ENCODE measurements at places on chromosomes 2 and 18.

DNA sequence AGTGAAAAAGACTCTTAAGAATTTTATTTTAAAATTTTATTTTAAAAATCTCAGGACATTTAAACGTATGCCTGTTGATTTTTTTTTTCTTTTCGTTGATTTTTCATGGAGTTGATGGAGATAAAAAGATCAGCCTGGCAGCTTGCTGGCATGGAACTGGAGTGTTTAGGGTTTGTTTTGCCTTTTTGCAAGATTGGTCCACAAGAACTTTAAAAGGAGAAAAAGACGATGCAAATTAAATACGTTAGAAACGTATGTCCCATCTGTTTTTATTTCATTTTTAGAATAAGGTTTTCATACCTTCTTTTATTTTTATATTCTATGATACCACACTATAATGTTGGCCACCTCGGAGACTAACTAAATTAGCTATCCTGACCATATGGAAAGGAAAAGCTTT is 254.9 kb downstream of the ARHGAP15 start:
- DNase-seq: no peak

- DNase-seq: peak; percentile 63
These were observed 172.8 kb downstream of the CD226 start for GRCh38 chr18:69774831-69775230.

- DNase-seq: peak; percentile 25
These were observed 126.6 kb upstream of the PPP1CB start for GRCh38 chr2:28624793-28625701.

- DNase-seq: no peak
These were observed 131.0 kb downstream of the PAX3 start for GRCh38 chr2:222167762-222168161.

DNA sequence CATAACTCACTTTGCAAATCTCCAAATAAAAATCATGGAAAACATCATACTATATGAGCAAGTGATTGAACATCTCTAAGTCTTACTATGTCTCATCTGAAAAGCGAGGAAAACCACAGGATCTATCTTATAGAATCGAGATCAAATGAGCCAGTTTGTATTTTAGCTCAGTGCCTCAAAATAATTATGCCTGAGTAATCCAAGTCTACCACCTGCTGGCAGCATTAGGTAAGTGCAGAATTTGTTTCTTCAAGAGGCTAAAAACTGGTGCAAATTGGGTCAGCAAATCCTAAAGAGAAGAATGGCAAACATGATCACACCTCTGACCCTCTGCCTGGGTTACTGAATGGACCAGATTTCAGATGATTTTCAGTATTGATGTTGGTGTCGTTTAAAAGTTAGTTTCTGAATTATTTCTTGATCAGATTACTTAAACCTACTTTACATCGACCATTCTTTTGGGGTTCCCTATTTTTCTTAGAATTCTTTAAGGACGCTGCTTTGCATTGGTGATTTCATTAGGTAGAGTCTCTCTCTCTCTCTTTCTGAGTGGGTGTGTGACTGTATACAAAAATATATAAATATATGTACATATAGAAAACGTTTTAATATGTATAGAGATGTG is 12.7 kb upstream of the FHOD3 start:
- peak; percentile 79 for DNase-seq

DNA sequence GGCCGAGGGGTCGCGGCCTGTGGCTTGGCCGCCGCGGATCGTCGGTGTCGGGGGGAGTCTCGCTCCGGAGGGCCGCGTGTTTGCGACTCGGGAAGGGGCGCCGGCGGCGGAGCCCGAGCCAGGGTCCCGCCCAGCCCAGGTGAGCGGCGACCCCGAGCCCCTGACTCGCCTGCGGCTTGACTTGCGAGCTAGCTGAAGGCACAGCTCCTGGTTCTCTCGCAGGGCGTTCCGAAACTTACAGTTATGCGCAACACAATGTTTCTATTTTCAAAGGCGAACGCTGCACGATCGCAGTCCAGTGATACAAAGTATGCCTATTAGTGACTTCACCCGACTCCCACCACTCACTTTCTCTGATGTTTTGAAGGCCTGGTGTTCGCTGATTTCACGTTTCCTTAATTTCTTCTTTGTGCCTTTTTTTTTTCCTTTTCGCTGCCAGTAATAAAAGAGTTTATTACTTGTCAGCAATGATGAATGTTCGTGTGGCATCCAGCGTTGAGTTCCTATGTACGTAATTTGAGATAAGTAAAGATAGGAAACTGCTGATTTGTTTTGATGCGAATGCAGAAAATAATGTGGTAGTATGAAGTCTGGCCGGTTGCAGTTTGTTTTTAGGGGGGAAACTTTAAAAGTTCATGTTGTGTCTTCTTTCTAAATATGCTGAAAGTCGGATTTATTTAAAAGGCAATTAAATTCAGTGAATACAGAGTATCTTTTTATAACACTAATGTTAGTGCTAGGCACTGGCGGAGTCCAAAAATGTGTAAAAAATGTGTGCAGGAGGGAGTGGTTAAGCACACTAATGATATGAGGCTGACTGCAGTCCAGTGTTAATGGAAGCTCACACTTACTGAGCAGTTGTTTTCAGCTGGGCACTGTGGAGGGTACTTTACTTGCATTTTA is 706 bp downstream of the UBXN2A start:
- peak; percentile 67 for DNase-seq

- no peak for DNase-seq
These were observed 236.5 kb downstream of the DSEL start for GRCh38 chr18:67279988-67280387.

DNA sequence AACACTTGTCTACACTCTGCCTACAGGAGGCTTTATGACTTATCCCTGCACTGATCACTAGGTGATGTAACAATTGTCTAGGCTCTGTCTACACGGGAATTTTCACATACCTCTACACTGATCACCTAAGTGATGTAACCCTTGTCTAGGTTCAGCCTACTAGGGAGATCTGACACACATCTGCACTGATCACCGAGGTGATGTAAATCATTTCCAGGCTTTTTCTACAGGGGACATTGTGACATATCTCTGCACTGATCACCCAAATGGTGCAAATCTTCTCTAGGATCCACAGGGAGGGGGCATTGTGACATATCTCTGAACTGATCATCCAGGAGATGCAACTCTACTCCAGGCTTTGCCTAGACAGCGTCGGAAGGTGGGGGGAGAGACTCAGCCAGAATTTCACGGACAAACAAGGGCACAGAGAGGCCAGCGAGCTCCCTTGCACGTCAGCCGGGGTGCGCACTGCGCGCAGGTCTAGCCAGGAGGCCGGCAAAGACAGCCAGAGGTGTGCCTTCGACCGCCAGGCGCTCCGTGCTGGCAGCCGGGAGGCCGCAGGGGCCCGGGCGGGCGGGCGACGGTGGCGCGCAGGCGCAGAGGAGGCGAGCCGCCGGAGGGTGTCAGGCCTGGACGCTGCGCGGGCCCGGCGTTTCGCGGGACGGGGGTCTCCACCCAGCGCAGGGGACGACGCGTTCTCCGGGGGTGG is 46.9 kb upstream of the USP14 start:
- DNase-seq: peak; percentile 80

- DNase-seq: no peak
These were observed 643.0 kb upstream of the FAM98A start for GRCh38 chr2:34241905-34242762.

GRCh38 chr2:235139956-235140800 is 188.4 kb downstream of the SH3BP4 start:
- no peak for DNase-seq

DNA sequence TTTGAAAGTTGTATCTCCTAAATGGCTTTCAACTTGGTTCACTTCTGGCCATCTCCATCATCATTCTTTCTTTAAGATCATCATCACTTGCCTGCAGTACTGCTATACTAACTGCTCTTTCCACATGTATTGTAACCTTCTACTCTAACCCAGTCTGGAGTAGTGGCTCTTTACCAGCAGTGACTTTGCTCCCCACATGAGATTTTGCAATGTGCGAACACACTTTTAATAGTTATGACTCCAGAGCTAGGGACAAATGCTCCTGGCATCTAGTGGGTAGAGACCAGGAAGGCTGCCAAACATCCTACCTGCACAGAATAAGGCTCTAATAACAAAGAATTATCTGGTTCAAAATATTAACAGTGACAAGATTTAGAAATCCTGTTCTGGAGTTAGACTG is 243.8 kb downstream of the XIRP2 start:
- DNase-seq: no peak

DNA sequence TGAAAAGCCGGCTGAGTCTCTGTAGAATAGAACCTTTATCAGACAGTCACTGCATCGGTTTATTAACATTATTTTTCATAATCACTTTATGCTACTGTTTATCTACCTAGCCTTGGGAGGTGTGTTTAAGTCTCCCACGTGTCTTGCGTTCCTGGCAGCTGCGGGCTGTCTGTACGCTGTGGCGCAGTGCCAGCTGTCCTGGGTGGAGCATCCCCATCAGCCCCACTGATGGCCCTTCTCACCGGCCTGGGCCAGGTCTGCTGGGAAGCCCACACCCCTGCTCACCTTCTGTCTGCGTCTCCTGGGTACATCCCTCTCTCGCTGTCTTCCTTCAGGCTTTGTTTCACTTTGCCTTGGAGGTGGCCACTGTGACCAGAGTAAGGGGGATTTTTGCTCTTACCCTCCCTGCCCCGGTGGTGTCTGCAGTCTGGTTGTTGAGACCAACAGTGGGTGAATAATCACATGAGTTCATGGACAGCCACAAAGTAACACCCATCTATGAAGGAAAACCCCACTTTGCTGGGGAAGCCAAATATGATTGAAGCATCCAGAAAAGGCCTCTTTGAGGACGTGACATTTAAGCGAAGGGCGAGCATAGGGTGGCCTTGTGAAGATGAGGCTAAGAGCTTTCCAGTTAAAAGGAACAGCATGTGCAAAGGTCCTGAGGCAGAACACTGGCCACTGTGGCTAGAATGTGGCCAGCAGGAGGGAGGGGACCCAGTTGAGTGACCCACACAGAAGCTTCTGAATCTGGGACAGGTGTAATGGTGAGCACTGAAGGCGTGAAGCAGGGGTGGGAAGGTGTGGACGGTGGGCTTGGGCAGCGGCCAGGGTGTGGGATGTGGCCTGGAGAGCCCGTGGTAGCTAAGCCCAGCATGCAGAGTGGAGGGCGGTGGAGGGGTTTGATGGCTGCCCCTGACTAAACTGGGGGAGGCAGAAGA is 41.7 kb downstream of the RAMP1 start:
- DNase-seq: no peak

- DNase-seq: peak; percentile 90
These were observed 34.8 kb upstream of the MYO3B start for GRCh38 chr2:170143045-170143717.

DNA sequence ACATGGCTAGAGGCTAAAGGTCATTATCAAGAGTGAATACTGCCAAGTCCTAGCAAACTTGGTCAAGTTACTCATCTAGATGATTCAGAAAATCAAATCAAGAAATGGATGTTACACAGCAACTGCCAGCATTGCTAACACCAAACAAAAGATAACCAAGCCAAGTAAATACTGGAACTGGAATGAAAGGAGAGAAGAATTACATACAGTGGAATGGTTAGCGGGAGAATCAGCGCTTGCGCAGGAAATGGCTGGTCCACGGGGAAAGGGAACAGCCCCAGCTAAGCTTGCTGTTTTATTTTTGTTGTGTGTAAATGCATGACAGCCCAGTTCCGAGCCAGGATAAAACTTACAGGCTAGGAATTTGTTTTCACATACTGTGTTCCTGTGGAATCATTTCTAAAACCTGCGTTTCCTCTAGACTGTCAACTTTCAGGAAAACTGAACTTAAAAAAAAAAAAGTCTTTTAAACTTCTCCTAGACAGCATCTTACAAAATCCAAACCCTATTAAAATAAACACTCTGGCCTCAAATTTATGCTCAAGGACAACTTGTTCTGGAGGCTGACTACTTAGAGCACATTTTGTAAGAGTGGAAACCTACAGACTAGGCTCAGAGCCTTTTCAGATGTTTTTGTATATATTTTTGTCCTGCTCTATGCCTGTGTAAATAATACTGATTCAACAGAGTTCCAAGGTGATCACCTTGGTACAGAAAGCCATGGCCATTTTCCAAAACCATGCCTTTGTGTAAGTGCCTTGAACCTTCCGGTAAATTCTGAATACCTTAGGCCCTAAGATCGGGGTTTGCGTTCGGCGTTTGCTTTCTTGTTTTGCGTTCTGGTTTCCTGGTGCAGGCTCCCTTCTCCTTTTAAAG is 30.7 kb upstream of the TXNDC2 start:
- DNase-seq: no peak

DNA sequence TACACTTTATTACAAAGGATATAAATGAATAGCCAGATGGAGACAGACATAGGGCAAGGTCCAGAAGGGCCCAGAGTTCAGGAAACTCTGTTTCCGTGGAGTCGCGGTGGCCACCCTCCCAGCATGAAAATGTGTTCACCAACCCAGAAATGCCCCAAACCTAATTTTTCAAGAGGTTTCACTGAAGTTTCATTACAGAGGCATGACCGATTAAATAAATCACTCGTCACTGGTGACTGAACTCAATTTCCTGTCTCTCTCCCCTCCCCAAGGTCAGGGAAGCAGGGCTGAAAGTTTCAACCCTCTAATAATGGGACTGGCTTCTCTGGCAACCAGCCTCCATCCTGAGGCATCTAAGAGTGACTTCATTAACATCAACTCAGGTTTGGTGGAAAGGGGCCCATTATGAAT is 22.4 kb downstream of the USP40 start:
- no peak for DNase-seq

GRCh38 chr2:98585386-98585785 is 22.9 kb downstream of the COA5 start:
- no peak for DNase-seq

DNA sequence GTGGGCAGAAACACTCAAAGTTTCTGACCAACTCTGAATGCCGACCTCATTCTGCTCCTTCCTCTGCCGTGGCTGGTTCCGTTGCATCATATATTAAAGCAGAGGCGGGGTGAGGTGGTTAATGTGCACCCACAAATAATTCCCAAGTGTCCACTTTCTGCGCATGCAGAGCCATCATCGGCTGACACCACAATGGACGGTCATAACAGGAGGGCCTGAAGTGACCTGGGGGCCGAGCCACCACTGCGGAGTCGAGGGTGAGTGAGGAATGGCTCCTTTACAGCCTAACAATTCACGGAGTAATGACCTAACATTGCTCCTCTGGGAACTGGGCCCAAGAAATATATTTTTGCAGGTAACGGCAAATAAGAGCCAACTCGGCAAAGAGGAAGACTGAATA is 32.9 kb upstream of the GLI2 start:
- no peak for DNase-seq

GRCh38 chr2:46193855-46194254 is 103.4 kb upstream of the EPAS1 start:
- no peak for DNase-seq

GRCh38 chr18:9661564-9661963 is 46.5 kb upstream of the RAB31 start:
- DNase-seq: peak; percentile 7

GRCh38 chr2:32977228-32977758 is 30.5 kb downstream of the LTBP1 start:
- peak; percentile 90 for DNase-seq

DNA sequence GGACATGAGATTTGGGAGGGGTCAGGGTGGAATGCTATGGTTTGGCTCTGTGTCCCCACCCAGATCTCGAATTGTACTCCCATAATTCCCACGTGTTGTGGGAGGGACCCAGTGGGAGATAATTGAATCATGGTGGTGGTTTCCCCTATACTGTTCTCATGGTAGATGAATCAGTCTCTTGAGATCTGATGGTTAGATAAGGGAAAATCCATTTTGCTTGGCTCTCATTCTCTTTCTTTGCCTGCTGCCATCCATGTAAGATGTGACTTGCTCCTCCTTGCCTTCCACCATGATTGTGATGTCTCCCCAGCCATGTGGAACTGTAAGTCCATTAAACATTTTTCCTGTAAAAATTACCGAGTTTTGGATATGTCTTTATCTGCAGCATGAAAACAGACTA is 80.9 kb upstream of the GALNT5 start:
- no peak for DNase-seq

All from hematopoietic multipotent progenitor cell treated with erythropoietin and hydrocortisone succinate and interleukin-3 and kit ligand, for 6 days (in vitro differentiated cells).